ENCODE measurements at places on chromosomes 4 and X. TPM values are rescaled to one million over a fixed set of nuclear protein-coding genes. Genes with fewer than 3 reads are reported as not detected.

- no peak overlapping the region for H3K4me3 ChIP-seq
- no peaks in the 10 kb centered on the region for H3K4me1 ChIP-seq
- H3K36me3 ChIP-seq = no peaks in the 10 kb centered on the region
- H3K27me3 ChIP-seq = no peaks in the 10 kb centered on the region
- DNase-seq = no peak
Measured at GRCh38 chrX:101973066-101973465, 41.2 kb upstream of the ZMAT1 start.

- peak; percentile 34 for DNase-seq
- H3K27ac ChIP-seq = peak overlapping the region; percentile 21
- H3K36me3 ChIP-seq = no peaks in the 10 kb centered on the region
Measured at GRCh38 chrX:48695925-48696300, 621 bp upstream of the SUV39H1 start.

GRCh38 chrX:151830911-151831310, 81.8 kb upstream of the MAGEA4 start:
- no peak for DNase-seq
- H3K27ac ChIP-seq = no peak overlapping the region
- no peaks in the 10 kb centered on the region for H3K36me3 ChIP-seq
- H3K4me1 ChIP-seq = no peaks in the 10 kb centered on the region
- no peaks in the 10 kb centered on the region for H3K27me3 ChIP-seq

GRCh38 chr4:139153411-139154133, 23.4 kb downstream of the ELF2 start:
- H3K27ac ChIP-seq = peak overlapping the region; percentile 17
- peaks cover 30% of the 10 kb centered on the region for H3K4me1 ChIP-seq
- no peaks in the 10 kb centered on the region for H3K27me3 ChIP-seq
- H3K36me3 ChIP-seq = no peaks in the 10 kb centered on the region
- no peak overlapping the region for H3K4me3 ChIP-seq

GRCh38 chrX:68669871-68670270, 22.4 kb downstream of the STARD8 start:
- H3K36me3 ChIP-seq = no peaks in the 10 kb centered on the region
- no peak overlapping the region for H3K27ac ChIP-seq
- peaks cover 6% of the 10 kb centered on the region for H3K27me3 ChIP-seq
- no peak overlapping the region for H3K4me3 ChIP-seq
- no peak for DNase-seq
- H3K4me1 ChIP-seq = peaks cover 7% of the 10 kb centered on the region

- no peaks in the 10 kb centered on the region for H3K27me3 ChIP-seq
- DNase-seq = no peak
- no peak overlapping the region for H3K4me3 ChIP-seq
- H3K27ac ChIP-seq = no peak overlapping the region
- no peaks in the 10 kb centered on the region for H3K4me1 ChIP-seq
Measured at GRCh38 chr4:63607169-63607872, 801.9 kb downstream of the TECRL start.

DNA sequence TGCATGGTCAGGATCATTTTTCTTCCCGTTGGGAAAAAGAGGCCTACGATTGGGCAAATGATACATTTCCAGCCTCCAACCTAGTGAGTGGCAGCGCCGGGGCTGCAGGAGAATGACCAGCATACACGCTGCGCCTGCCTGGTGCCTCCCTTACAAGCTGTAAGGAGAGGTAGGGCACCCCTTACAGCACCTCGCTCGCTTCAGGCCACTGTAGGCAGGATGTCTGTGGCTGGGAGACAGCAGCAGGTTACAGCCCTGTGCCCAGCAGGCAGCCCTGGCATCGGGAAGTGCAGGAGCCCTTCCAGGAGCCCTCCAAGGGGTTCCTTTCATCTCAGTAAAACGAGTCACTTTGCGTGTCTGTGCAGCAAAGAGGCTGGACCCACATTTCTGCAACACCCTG, 88.4 kb downstream of the EVC start:
- no peaks in the 10 kb centered on the region for H3K27me3 ChIP-seq
- no peak overlapping the region for H3K27ac ChIP-seq
- no peaks in the 10 kb centered on the region for H3K4me1 ChIP-seq
- DNase-seq = no peak
- H3K4me3 ChIP-seq = no peak overlapping the region
- H3K36me3 ChIP-seq = no peaks in the 10 kb centered on the region

DNA sequence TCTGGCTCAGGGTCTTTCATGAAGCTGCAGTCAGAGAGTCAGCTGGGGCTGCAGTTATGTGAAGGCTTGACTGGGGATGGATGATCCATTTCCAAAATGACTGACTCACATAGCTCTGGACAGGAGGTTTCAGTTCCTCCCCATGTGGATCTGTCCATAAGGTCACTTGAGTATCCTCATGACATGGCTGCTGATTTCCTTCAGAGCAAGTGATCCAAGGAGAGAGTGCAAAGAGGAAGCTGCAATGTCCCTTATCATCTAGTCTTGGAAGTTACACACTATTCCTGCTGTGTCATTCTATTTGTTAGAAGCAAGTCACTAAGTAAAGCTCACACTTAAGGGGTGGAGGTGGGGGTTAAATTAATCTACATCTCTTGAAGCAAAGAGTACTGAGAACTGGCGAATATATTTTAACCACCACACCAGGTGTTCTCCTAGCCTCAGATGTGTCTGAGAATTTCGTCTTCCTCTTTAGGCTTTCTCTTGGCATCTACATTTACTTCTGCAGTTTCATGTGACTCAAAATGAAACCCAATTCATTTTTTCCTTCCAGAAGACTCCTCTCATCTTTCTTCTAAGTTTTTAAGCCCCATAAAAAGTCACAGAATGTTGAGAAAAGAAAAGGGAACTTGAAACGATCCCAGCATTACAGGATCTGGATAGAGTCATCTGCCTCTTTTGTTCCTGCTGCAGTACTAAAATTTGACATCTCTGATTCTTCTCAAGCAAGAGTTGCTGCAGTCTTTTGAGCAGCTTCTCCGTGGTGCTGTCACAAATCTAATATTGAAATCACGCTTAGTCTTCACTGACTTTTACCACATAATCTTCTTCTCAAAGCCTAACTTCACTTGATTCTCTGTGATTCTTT, 3.8 kb upstream of the GRPR start:
- no peaks in the 10 kb centered on the region for H3K27me3 ChIP-seq
- DNase-seq = no peak
- no peak overlapping the region for H3K4me3 ChIP-seq
- no peak overlapping the region for H3K27ac ChIP-seq
- peaks cover 11% of the 10 kb centered on the region for H3K4me1 ChIP-seq

DNA sequence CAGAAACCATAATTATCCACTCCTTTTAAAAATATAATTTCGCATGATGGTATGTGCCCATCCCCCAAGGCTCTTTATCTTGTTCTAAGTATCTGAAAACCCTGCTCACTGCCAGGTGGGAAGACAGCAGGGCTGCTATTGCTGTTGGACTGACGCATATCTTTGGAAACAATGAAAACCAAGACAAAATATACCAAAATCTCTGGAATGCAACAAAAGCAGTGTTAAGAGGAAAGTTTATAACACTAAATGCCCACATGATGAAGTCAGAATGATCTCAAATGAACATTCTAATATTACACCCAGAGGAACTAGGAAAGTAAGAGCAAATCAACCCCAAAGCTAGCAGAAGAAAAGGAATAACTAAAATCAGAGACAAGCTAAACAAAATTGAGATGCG, 162.0 kb downstream of the FAM47B start:
- no peak for DNase-seq
- no peaks in the 10 kb centered on the region for H3K4me1 ChIP-seq
- H3K27ac ChIP-seq = no peak overlapping the region
- H3K36me3 ChIP-seq = no peaks in the 10 kb centered on the region
- H3K27me3 ChIP-seq = no peaks in the 10 kb centered on the region
- no peak overlapping the region for H3K4me3 ChIP-seq

- no peaks in the 10 kb centered on the region for H3K27me3 ChIP-seq
- H3K27ac ChIP-seq = no peak overlapping the region
- H3K36me3 ChIP-seq = no peaks in the 10 kb centered on the region
- no peaks in the 10 kb centered on the region for H3K4me1 ChIP-seq
- H3K4me3 ChIP-seq = no peak overlapping the region
- no peak for DNase-seq
Measured at GRCh38 chr4:74262522-74262921, 45.7 kb upstream of the EPGN start.

DNA sequence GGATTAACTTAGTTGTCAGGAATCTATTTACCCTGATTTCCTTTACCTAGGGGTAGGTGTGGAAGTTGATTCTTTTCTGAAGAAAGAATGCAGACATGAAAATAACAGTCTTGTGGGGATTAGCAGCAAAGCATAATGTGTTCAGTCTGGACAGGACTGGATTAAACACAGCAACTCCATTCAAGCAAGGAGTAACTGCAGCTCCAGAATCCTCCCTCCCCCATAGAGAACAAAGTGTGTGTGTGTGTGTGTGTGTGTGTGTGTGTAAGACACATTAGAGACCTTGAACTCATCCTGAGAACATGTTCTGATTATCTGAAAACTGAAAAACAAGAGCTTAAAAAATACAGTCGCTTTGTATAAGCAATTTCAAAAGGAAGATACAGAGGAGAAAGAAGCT, 9.3 kb downstream of the C4orf54 start:
- no peak overlapping the region for H3K4me3 ChIP-seq
- peaks cover 29% of the 10 kb centered on the region for H3K4me1 ChIP-seq
- H3K27me3 ChIP-seq = no peaks in the 10 kb centered on the region
- H3K27ac ChIP-seq = no peak overlapping the region

GRCh38 chrX:39613482-39613995, 484.2 kb downstream of the BCOR start:
- H3K27me3 ChIP-seq = no peaks in the 10 kb centered on the region
- peak; percentile 88 for DNase-seq
- H3K36me3 ChIP-seq = no peaks in the 10 kb centered on the region
- peak overlapping the region; percentile 15 for H3K27ac ChIP-seq

GRCh38 chrX:455199-455598, 68.5 kb upstream of the PPP2R3B start:
- no peaks in the 10 kb centered on the region for H3K4me1 ChIP-seq
- H3K27ac ChIP-seq = no peak overlapping the region
- DNase-seq = no peak
- H3K4me3 ChIP-seq = no peak overlapping the region
- H3K36me3 ChIP-seq = no peaks in the 10 kb centered on the region

- no peak overlapping the region for H3K27ac ChIP-seq
- H3K4me3 ChIP-seq = no peak overlapping the region
- no peaks in the 10 kb centered on the region for H3K4me1 ChIP-seq
- H3K36me3 ChIP-seq = no peaks in the 10 kb centered on the region
- H3K27me3 ChIP-seq = no peaks in the 10 kb centered on the region
Measured at GRCh38 chrX:115183980-115184379, 5.2 kb upstream of the RBMXL3 start.

DNA sequence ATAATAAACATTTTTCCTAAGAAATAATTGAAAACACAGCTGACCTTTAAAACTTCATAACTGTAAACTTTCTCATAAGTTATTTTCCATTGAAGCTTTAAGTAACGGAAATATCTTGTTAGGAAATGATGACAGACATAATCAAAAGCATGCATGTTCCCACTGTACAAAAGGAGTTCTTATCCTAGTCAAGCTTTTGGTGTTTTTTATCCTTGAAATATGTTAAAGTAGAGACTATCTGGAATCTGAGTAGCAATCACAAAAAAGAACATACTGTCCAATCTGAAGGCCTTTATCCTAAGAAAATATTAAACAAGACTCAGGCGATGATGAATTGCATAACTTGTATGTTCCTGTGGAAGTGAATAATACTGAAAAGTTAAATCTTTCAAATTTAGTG, 14.4 kb downstream of the GEMIN8 start:
- DNase-seq = no peak
- no peak overlapping the region for H3K27ac ChIP-seq
- H3K4me1 ChIP-seq = no peaks in the 10 kb centered on the region
- no peak overlapping the region for H3K4me3 ChIP-seq
- no peaks in the 10 kb centered on the region for H3K36me3 ChIP-seq

- no peaks in the 10 kb centered on the region for H3K27me3 ChIP-seq
- H3K36me3 ChIP-seq = no peaks in the 10 kb centered on the region
- no peak for DNase-seq
- H3K27ac ChIP-seq = no peak overlapping the region
- peaks cover 11% of the 10 kb centered on the region for H3K4me1 ChIP-seq
- H3K4me3 ChIP-seq = no peak overlapping the region
Measured at GRCh38 chr4:88318751-88319350, 34.5 kb upstream of the PPM1K start.

GRCh38 chr4:140112576-140112975, 41.4 kb downstream of the MAML3 start:
- H3K4me3 ChIP-seq = no peak overlapping the region
- no peak for DNase-seq
- no peak overlapping the region for H3K27ac ChIP-seq
- H3K36me3 ChIP-seq = no peaks in the 10 kb centered on the region
- H3K27me3 ChIP-seq = no peaks in the 10 kb centered on the region

DNA sequence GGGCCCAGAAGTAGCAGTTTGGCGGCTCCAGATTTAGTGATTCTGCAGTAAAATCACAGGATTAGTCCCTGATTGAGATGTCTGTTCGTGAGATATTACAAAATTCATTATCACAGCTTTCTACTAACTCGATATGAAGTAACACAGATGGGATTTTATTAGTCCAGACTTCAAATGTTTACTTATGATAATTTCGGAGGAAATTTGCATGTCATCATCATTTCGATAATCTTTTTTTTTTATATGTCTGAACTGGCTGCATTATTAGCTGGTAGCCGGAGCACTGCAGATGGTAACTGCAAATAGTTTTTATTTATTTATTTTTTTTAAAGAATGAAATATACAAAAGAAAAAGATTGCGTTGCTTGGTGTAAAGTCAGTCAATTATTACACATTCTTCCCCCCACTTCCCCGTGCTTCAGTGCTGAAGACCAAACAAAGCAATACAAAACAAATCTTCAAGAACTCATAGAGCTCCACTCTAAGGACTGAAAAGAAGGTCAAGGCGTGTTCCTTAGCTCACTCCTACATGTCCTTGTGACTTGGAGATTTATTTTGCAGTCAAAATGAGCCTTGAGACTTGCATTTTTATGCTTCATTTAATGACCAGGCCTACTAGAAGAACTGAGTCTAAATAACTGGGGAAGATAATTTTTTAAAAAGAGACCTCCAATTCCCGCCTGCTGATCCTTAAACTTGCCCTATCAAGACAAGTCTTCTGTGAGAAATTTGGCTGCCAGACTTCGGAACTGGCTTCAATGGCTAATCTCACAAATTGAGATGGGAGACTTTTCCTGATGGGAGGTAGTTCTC, 11.7 kb upstream of the PITX2 start:
- H3K4me1 ChIP-seq = peaks cover 39% of the 10 kb centered on the region
- H3K27ac ChIP-seq = no peak overlapping the region
- peaks cover 99% of the 10 kb centered on the region for H3K27me3 ChIP-seq
- no peaks in the 10 kb centered on the region for H3K36me3 ChIP-seq
- no peak for DNase-seq

- no peak overlapping the region for H3K27ac ChIP-seq
- H3K4me3 ChIP-seq = peak overlapping the region; percentile 44
- peaks cover 14% of the 10 kb centered on the region for H3K4me1 ChIP-seq
- no peaks in the 10 kb centered on the region for H3K36me3 ChIP-seq
Measured at GRCh38 chrX:40172401-40173142, 74.8 kb upstream of the BCOR start.

FGG gene
- not detected for total RNA-seq

TDO2 gene
- not detected for total RNA-seq

FAM9C gene
- not detected for total RNA-seq

CT83 gene
- total RNA-seq = not detected

Measured in neural progenitor cell (in vitro differentiated cells).